Fibroblast of lung (primary cell): ENCODE measurements at places on chromosomes 16 and 17.

GRCh38 chr17:45294506-45294905 is 22.3 kb downstream of the MAP3K14 start:
- DNase-seq: peak; percentile 95

GRCh38 chr16:54847207-54847606 is 83.5 kb upstream of the IRX5 start:
- DNase-seq: no peak

GRCh38 chr17:37725021-37725595 is 19.8 kb downstream of the HNF1B start:
- DNase-seq: no peak

- DNase-seq: no peak
Observed at GRCh38 chr17:29250666-29251065, 4.0 kb downstream of the CRYBA1 start.

DNA sequence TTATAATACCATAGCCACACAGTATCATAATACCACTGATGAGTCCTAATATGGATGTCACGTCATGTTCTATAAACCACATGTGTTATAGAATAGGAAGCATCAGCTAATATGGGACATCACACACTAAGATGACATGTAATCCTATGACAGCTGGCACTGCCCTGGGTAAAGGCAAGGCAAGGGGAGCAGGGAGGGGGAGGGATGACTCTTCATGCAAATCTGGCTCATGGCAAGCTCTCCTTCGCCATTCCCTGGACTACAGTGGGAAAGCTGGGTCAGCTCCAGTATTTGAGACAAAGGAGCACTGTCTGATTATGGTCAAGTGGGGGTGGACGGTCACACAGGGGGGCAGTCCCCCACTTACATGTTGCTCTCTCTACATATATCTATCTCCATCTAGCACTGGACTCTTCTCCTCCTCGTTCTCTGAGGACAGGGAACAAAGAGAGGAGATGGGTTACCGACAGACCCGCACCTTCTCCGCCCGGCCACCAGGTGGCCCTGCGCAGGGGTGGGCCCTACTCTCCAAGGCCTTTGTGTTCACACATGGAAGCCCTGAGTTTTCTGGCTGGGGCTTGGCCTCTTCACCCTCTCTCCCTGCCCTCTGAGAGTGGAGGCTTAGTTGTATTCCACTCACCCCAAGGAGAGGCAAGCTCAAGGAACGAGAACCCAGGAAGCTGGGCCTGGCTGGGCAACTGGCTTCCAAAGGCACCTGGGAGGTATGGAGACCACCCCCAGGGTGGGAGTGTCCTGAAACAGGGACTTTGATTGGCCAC is 23.4 kb upstream of the MPO start:
- peak; percentile 17 for DNase-seq
